ENCODE measurements at places on chromosomes 4 and X.

- DNase-seq: no peak
These were observed 174.3 kb upstream of the SFRP2 start for GRCh38 chr4:153963216-153963615.

DNA sequence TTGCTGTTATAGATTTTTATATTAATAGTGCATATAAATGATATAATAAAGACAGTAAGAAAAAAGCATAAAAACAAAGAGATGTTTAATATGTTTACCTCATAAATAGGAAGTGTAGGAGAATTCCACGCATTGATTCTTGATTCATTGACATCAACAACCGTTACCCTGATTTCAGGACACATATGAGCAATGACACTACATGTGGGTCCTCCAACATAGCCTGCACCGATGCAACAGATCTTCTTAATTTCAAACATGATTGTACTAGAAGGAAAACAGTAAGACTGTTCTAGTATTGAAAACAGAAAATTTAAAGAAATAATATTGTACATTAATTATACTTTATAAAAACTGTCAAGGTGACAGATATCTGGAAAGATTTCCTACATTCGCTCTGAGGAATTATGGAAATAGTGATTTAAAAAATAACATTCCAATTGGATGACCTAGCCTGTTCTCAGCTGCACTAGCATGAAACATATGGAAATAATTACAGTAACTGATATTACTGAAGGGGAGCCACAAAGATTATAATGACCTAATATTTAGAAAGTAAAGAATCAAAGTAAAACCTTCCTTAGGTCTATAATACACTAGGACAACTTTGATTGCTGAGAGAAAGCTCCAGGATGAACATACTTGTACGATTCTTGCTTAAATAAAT, 5.9 kb downstream of the UGDH start:
- DNase-seq: no peak

- no peak for DNase-seq
These were observed 1.4 kb downstream of the PDZD4 start for GRCh38 chrX:153828723-153829548.

- DNase-seq: no peak
These were observed 83.5 kb upstream of the GRPR start for GRCh38 chrX:16039834-16040233.

DNA sequence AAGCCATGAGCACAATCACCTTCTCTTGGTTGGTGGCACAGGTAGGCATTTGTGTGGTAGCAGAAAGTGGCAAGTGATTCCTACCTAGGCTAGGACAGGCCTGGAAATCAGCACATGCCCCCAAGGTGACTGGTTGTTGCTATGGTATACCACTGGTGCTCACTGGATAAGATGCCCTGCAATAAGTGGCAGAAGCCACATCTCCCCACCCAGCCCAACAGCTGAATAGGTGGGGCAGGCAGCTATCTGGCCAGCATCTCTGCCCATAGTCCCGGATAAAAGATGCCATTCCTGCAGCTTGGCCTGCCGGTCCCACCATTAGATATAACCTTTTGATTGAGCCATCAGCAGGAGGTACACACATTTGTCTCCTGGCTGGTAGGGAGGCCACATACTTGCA, 21.1 kb downstream of the AMER1 start:
- DNase-seq: no peak

DNA sequence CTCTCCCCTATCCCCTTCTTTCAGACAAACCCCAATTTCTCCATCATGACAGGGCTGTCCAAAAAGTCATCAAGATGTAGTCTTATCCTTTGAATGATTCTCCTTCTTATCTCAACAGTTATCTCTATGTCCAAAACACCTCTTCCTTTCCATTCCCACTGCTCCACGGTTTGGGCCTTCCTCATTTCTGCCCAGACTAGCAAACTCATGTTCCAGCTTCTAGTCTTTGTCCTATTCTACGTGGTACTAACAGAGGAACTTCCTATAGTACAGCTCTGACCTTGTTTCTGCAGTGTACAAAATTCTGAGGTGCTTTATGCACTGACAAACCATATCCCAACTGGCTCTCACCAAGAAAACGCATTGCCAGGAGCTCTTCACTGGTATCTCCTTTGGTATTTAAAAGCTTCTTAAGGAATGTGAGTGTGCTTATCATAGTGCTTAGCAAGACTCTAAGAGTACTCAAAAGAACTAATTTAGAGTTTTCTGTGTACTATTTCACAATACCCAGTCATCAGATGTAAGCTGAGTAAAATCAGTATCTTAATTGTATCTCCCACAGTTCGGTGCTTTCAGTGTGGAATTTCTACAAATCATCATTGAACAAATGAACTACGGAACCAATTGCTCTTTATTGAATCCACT, 65.5 kb downstream of the MAML3 start:
- DNase-seq: no peak

- DNase-seq: no peak
These were observed 81.8 kb downstream of the ZNF718 start for GRCh38 chr4:206054-206453.

DNA sequence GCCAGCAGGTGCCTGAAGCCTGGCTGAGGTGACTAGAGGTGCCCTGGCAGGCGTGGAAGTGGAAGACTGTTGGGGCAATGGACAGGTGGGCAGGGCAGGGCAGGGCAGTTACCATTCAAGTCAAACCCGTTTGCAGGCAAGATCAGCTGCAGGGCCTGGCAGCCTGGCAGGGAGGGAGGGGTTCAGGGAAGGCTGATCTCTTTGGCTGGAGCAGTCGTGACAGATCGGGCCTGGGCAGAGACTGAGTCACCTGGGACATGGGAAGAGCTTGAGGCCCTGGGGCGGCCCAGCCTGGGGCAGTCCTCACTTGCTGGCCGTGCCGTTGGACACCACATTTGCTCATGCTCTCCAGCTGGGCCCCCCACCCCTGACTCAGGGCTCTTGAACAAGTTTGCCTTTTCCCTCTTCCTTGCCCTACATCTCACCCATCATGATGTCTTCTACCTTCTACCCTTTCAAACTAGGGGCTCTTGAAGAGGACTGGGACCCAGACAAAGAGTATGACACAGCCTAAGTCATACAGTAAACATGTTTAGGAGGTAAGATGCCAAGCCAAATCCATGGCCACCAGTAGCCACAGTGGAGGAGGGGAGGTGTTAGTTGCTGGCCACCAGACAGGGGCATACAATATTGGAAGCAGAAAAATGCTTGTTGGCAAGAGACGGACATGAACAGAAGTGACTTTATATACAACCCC, 2.0 kb upstream of the ZNF185 start:
- no peak for DNase-seq

DNA sequence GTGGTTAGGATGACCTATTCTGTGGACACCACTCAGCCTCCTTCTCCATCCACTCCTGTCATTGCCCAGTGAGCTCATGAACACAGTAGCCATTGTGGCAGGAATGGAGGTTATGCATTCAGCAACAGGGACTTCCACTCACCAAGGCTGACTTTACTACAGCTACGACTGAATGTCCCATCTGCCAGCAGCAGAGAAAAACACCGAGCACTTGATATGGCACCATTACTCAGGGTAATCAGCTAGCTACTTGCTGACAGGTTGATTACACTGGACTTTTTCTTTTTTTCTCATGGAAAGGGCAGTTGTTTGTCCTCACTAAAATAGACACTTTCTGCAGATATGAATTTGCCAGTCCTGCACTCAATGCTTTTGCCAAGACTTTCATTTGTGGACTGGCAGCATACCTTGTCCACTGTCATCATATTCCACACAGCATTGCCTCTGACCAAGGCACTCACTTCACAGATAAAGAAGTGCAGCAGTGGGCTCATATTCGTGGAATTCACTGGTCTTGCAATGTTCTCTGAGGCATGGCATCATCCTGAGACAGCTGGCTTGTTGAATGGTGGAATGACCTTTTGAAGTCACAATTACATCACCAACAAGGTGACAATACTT, 37.3 kb upstream of the UGT2B4 start:
- no peak for DNase-seq

DNA sequence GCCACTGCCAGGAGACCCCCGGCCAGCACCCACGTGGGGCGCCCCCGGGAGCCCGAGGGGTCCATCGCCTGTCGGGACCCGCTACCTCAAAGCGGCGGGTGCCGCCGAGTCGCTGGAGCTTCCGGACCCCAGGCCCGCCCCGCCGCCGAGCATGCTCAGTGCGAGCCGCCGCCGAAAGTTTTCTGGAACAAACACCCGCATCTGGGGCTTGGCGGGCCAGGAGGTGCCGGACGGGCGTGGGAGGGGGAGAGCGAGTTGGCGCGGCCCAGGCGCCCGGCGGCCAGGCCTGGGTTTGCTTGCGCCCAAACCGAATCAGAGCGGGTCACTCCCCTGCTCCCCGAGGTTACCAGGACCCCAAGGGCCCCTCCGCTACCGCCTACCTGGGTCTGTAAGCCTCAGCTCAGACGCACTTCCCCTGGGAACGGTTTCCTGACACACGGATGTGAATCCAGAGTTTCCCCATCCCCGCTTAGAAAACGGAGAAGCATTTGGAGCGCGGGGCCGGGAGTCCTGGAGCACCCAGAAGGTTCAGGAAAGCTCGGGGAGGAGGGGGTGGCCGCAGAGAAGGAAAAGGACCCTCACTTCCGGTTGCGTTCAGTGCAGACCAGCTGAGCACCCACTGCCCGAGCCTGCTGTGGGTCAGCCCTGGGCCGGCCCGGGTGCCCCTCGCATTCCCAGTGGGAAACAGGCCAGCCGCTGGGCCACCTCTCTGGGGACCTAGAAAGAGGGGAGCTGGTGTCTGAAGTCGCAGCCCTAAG, at the start of gene EVC2:
Gene EVC2, minus strand, starts transcription at position 111 of the 758 bp plus-strand sequence. Its CDS starts 46 bp downstream, at position 65.
- no peak for DNase-seq

- no peak for DNase-seq
These were observed 325.7 kb downstream of the PCDH7 start for GRCh38 chr4:31045724-31046318.

- DNase-seq: no peak
These were observed 39.1 kb downstream of the PDGFRA start for GRCh38 chr4:54268151-54268550.

DNA sequence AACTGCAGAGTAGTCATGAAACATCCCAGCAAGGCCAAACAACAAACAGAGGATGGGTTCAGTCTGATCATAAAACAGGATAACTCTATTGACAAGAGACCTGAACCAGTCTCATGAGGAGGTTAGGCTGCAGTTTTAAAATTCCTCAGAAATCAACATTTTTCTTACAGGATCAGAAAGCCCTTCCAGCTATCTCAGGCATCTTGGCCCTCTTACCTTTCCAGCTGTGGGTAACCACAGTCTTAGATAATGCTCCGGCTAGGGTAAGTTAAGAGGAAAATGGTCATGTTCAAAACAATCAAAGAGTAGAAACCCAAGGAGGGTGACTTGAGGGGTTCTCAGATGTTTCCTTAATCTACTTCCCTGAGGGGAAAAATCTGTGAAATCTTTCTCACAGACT, 5.1 kb downstream of the CTSO start:
- DNase-seq: no peak

GRCh38 chr4:99612704-99613103, 38.1 kb downstream of the MTTP start:
- DNase-seq: no peak

- no peak for DNase-seq
These were observed 100.8 kb downstream of the BEND2 start for GRCh38 chrX:18119856-18120255.

DNA sequence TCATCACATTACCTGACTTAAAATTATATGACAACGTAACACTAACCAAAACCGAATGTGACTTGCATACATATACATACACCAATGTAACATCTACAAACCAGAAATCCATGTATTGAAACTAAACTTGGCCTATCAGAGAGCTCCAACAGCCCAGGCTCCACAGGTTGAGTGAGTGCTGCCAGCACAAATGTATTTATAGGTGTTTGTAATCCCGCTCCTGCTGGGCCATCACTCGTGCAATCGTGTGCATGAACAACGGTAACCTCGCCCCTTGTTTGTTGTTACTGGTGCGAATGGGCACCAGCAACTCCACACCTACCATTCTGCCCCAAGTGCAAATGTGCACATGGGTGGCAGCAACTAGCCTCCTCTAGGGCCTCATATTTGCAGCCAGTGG, 285.7 kb upstream of the ZCCHC13 start:
- DNase-seq: no peak

DNA sequence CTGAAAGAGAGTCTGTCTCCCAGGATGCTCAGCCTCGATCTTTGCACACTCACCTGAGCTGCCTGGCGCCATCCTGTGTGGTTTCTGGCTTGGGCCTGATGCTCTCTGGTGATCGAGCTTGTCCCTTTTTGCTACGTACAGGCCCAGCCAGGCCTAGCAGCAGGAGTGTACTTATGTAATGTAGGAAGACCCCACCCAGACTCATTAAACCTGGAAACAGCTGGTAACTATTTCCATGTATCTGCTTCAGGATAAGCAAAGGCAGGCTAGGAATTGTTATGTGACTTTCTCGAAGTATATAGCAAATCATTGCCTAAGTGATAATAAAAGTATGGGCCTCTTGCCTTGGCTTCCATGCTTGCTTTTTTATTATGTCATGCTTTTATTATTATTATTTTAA, 18.6 kb upstream of the ARSJ start:
- DNase-seq: no peak

DNA sequence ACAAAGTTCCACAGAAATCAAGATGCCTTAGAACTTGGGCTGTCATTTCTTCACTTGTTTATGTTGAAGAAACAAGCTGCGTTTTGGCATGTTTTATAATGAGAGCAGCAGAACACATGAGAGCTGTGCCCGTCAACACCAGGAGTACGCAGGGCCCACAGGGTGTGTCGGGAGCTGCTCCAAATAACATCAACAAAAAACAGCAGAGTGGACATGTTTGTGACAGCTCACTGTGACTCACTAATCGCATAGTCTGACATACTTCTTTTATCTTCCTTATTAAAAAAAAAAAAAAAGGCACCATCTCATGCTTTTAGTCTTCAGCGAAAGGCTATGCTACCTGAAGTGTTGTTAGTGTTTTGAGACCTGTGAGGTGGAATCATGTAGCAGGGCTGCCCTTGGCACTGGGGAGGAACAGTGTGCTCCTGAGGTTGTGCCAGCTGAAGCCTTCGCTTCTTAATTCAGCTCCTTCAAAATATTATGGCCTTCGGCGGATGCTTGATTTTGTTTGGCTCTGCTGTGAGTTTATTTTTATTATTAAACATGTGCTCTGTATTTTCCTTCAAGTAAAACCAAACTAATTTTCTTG, 32.8 kb downstream of the FHDC1 start:
- DNase-seq: no peak

- no peak for DNase-seq
These were observed 56.4 kb downstream of the PGRMC1 start for GRCh38 chrX:119292445-119292844.

DNA sequence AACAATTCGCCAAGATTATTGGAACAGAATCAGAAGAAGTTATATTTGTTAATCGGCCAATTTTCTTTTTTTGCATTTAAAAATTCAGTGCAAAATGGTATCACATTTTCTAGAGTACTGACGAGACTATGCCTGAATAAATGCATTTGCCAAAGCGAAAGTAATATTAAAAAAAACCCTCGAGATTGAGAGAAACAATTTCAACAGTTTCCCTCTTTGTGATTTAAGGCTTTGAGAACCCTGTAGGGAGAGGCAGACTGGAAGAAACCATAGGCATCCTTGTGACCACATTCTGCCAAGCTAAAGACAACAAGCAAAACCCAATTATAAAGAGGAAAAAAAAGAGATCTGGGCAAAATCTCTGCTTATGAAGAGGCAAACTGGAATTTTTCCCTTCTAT, 218.1 kb upstream of the GK2 start:
- DNase-seq: no peak

- DNase-seq: no peak
These were observed 23.7 kb downstream of the PLS3 start for GRCh38 chrX:115584696-115585095.

Data from stimulated activated CD4-positive, alpha-beta T cell treated with anti-CD3 and anti-CD28 coated beads, Interleukin-15, amount 100 ng/mL, for 1 hour (primary cell).